ENCODE measurements at places on chromosomes 2 and 18.

DNA sequence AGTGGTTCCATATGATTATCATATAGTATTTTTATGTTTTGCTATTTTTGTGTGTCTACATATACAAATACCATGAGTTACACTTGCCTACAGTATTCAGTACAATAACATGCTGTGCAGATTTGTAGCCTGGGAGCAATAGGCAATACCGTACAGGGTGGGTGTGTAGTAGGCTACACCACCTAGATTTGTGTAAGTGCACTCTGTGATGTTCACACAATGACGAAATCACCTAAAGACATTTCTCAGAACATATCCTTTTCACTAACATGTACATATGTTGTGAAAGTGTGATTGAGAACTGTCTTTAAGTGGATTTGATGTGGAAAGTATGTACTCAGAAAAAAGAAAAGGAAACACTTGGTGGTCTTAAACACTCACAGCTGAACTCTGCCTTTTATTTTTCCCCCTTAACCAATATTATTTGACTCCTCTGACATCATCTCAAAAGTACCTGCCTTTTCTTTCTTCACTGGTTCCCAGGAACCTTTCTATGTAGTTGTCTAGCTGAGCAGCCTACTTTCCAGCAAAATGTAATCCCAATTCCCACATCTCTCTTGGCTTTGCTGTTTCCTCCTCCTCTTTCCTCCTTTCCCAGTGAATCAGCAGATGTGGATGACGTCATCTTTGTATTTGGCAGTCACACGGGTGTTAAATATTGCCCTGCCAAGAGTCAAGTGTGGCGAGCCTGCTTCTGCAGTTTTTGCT is 47.7 kb downstream of the OSBPL6 start:
- no peak for DNase-seq

DNA sequence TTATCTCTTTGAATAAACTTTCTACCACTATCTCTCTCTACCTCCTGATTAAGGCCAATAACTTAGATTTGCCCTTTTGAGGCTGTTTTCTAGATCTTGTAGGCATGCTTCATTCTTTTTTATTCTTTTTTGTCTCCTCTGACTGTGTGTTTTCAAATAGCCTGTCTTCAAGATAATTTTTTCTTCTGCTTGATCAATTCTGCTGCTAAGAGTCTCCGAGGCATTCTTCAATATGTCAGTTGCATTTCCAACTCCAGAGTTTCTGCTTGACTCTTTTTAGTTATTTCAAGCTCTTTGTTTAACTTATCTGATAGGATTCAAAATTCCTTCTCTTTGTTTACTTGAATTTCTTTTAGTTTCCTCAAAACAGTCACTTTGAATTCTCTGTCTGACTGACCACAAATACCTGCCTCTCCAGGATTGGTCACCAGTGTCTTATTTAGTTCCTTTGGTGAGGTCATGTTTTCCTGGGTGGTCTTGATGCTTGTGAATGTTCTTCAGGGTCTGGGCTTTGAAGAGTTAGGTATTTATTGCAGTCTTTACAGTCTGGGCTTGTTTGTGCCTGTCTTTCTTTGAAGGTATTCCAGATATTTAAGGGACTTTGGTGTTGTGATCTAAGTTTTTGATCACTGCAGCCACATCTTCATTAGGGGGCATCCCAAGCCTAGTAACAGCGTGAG is 197.3 kb upstream of the STK17B start:
- DNase-seq: no peak

DNA sequence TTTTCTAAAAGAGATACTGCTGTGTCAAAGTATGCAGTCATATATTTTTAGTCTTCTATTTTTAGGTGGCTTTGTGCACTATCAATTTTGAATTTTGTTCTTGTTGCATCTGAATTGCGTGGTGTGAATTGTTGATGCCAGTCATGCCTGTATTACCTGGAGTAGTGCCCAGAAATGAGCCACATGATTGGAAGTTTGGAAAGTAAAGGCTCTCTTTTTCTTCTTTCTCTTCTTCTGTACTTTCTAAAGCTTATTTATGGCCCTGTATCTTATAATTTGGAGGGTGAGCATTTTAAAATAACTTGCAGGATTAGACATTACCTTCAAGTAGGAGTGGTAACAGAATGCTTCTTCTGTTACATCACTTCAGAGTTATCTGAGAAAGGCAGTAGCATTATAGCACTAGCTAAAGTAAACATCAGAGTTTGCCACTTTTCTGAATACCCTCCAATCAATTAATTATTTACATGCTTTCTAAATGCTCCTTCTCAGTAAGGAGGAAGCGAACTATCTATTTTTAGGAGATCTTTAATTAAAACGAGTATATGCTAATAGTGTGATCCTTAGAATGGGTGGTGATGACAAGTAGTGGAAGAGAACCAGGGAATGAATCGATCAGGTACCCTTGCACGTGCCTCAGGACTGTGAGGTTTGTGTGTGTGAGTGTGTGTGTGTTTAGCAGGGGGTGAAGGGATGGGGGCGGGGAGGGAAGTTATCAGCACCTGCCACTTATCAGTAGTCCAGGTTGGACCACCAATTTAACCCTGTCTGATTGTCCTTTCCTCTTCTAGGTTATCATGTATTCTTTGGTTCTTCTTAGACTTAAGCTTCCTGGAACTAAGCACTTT is 112.5 kb downstream of the MAP3K20 start:
- no peak for DNase-seq

DNA sequence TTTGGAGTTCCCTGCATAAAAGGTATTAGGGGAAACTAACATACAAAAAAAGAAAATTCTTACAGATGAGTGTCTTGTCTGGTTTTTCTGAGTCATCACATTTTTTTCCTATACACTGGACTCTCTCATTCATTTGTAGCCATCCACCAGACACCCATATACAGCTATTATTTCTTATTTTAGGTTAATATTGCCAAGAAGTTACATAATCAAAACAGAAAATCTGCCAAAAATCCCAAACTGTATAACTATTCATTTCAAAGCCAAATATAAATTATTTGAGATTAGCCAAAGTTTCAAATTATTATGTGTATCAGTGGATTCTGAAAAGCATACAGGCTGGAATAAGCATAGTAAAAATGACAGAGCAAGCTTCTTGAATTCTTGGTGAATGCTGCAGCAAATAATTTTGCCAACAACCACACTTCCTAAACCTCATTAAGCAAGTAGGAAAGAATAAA is 191.2 kb downstream of the NCKAP5 start:
- DNase-seq: no peak

DNA sequence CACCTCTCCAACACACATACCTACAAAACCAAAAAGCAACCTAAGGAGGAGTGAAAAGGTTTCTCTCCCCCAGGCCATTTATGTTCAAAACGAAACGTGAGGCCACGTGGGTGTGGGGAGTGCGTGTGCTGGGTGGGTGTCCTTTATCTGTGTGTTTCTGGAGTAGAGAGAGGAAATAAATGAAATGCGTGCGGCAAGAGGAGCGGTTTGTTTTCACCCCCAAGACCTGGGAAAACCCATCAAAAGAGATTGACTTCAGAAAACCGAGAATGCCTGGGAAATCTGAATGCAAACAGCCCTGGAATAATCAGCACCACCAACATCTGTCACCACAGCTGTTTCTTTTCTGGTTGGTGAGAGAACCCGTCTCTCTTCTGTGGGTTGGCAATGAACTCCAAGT is 137.4 kb downstream of the INSIG2 start:
- DNase-seq: no peak

DNA sequence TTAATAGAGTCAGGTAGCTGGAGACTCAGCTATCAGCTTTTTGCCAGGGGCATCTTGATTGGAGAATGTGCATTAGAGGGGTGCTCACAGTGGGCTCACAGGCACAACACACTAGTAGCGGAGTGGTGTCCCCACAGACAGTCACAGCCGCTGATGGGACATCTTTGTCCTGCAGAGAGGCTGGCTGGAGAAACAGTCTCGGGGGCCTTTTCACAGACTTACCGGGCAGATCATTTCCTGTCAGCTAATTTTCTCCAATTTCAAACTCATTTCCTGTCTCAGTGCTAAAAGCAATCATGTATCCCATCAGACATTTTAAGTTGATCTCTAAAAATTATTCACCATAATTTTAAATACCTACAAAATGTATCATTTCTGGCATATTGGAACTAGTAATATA is 562.6 kb downstream of the DCDC2C start:
- DNase-seq: no peak

DNA sequence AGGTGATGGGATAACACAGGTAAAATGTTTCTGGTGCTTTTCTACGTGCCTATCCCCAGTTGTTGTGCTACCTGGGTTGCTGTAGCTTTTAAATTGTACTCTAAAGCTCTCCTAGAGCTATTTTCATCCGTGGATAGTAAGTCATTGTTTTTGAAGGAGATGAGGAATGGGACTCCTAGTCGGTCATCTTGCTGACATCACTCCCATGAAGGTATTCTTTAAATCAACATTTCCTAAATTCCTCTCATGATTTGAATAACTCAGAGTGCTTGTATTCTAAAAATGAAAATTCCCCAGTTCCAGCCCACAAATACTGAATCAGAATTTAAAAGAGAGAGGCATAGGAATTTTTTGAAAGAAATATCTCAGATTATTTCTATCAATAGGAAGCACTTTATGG is 44.3 kb downstream of the CCDC148 start:
- DNase-seq: no peak

- DNase-seq: no peak
Measured at GRCh38 chr2:95303191-95303919, 6.2 kb downstream of the KCNIP3 start.

DNA sequence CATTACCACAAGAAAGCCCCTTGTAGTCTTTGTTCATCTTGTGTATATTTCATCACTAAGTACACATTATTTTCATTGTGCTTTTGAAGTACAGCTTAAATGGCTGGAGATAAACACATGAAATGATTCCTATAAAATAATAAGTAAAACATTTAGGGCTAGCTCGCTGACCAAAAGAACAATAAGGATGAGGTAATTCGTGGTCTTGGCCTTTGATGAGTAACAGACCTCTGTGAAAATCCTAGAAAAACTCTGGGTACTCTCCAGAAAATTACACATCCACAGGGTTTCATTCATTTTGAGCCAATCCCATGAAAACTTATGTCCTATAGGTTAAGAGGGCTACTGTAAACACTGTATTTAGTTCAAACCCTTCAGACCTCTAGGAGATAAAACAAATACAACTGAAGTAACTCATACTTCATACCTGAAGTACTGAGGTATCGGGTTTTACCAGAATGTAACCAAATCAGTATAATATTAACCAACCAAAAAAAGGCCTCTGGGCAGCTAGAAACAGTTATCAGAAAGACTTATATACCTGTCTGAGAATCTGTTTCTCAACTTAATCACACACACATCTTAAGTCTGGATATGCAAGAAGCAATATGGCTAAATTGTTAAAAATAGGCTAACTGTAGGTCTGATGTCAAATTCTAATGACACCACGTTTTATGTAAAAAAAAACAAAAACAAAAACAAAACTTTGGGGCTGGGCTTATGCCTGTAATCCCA is 31.0 kb downstream of the CFAP36 start:
- DNase-seq: no peak

DNA sequence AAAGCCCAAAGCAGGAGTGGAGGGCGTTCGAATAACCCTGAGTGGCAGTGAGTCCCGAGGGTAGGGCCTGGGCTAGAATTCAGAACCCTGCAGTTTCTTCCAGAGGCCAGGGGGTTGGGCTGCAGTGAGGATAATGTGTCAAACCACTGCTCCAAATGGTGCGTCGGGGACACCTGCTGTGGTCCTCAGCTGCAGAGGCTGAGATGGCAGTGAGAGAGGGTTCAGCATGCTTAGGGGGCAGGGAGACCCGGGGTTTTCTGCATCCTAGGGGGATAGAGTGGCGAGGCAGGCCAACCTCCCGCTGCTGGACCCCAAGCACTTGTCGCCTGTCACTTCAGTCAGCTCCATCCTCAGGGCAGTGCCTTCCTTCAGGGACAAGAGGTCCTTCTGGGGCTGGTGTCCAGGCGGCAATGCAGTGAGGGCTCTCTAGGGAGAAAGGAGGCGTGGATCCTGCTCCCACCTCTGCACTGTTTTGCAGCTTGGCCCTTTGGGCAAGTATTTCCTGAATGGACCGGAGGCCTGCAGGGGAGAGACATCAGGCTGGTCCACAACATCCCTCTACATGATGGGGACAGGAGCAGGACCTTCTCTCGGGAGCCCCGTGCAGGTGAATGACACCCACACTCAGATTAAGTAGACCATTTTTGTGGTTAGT is 8.4 kb upstream of the NTSR2 start:
- no peak for DNase-seq

DNA sequence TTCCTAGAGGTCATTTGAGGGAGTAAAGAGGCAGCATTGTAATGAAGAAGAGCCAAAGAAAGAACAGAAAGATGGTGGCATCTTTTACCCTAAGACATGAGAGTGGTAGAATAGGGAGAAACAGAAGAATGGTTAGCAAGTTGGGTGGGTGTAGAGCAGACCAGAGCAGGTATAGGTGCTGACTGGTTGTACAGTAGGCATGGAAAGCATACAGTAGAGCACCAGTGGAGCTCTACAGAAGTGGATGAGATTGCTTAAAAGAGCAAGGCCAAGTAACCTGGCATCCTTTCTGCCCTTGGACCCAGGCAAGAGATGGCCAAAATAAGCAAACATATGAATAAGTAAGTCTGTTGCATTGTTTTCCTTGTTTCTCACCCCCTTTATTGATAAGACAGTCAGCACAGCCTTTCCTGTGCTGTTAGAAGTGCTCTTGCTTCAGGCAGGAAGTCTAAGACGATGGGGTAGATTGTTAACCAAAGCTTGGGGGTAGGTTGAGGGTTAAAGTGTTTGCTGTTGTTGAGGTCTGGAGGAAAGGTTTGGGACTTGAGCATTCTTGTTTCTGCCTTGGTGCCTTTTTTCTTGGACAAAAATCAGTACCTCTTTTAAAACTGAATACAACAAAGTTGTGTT is 76.9 kb downstream of the DIS3L2 start:
- DNase-seq: no peak

DNA sequence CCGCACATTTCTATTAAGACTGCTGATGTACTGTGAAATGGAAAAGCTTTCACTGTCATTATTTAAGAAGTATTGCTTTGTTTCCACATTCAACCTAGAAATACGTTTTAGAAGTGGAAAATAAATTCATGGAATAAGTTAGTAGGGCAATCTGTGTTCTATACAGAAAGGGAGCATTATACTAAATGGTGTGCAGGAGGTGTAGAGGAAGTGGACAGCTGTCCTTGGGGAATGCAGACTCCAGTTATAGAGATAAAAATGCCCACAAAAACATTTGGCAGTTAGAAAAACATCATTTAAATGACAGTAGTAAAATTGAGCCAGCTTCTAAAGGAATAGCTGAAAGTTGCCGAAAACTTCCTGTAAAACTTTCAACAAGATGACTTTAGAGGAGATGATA is 46.8 kb downstream of the PIK3C3 start:
- DNase-seq: no peak

DNA sequence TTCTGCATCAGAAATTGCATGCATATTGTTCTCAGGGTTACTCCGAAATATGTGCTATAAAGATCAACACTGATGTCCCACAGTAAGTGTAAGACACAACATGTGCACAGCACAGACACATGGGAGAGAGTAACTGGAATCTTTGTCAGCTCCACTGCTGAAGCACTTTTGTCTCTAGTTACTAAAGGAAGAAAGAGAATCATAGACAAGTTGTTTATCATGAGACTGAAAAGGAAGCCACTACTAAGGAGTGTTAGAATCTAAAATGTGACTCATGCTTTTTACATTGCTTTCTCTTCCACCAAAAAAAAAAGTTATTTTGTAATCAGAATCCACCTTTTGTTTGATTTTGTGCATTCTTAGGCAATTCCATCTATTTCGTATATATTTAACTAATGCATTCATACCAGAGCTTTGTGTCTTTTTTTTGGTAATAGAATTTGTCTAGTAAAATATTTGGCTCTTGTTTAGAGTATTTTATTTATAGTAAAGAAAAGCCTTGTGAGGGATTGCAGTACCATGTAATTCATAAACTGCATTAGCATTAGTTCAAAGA is 502.4 kb downstream of the FBXO15 start:
- no peak for DNase-seq

Measured in activated effector memory CD4-positive, alpha-beta T cell treated with Interleukin-2 at 50 U/mL for 16 hours (primary cell).